Stimulated activated CD4-positive, alpha-beta T cell treated with anti-CD3 and anti-CD28 coated beads, Interleukin-1b, Interleukin-23, amount 100 ng/mL, for 4 hours (primary cell): ENCODE measurements at places on chromosomes 3 and 15.

GRCh38 chr15:21268436-21268940 lies 171.8 kb downstream of the POTEB3 start:
- DNase-seq = no peak

GRCh38 chr3:13322324-13322723 lies 97.8 kb downstream of the NUP210 start:
- no peak for DNase-seq

GRCh38 chr3:126078866-126079265 lies 5.1 kb downstream of the SLC41A3 start:
- DNase-seq = no peak

- no peak for DNase-seq
Observed at GRCh38 chr15:38651328-38652038, 86.9 kb upstream of the RASGRP1 start.

DNA sequence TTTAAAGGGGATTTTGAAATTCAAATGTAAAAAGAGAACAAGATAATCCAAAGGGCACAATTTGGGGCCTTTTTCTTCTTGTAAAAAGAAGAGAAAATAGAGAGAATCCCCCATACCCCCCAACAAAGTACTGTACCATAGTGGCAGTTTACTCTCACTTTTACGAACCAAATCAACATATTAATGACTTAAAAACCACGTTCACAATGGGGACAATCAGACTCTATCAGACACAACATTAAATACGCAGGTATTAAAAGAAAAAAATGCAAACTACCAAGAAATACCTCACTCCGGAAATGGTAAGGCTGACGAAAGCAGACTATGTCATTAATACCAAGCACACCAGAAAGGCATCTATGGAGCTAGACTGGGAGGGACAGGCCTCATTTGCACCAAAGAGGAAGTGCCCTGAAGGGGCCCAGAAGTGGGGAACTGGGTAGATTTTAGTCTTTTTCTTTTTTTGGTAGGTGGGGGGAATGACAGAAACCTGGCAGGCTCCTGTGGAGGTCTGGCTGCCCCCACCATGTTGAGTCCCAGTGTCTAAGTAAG lies 134.3 kb downstream of the TIGIT start:
- no peak for DNase-seq

DNA sequence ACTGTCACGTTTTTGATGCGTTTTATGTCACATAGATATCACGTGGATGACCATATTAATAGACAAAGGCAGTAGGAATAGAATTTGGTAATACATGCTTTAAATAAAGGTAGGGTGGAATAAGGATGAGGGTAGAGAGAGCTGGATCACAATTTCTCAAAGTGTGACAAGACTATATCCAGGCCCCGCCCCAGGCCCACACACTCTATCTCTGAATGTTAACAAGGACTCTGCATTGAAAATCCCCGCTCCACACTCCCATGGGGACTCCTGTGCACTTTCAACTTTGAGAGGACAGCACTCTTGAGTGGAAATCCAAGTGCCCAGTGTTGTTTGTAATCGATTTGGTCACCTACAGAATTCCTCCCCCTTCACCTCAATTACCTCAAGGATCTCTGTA lies 31.4 kb downstream of the ETV5 start:
- no peak for DNase-seq

GRCh38 chr3:197540961-197541377 lies 14.8 kb downstream of the BDH1 start:
- DNase-seq = no peak

- no peak for DNase-seq
Observed at GRCh38 chr15:24269166-24269571, 406.4 kb upstream of the NPAP1 start.

GRCh38 chr3:5136919-5137429 lies 14.9 kb downstream of the ARL8B start:
- DNase-seq = no peak

GRCh38 chr3:123791898-123792297 lies 92.2 kb downstream of the MYLK start:
- DNase-seq = no peak

- no peak for DNase-seq
Observed at GRCh38 chr3:4749567-4750002, 229.7 kb upstream of the BHLHE40 start.

- no peak for DNase-seq
Observed at GRCh38 chr3:33231756-33232465, 13.3 kb upstream of the SUSD5 start.

DNA sequence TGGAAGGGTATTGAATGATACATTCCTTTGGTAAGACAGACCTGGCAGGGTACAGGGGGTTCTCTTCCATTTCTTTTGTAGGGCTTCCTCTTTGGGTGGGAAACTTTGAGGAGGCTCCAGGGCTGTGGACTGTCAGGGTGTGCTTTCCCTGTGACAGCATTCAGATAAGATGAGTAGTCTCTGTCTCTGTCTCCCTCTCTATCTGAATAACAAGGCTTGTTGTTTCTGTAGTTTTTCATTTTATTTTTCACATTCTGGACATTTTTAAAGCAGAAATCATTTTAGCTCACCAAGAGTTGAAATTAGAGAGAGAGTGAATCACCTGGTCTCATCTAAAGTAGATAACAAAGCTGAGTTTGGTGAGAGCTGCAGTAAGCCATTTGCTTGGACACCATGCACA lies 100.8 kb upstream of the TPM1 start:
- DNase-seq = no peak

GRCh38 chr15:74580538-74581350 lies 34.9 kb upstream of the CLK3 start:
- DNase-seq = no peak

GRCh38 chr3:150391161-150391560 lies 16.9 kb upstream of the TSC22D2 start:
- DNase-seq = no peak

DNA sequence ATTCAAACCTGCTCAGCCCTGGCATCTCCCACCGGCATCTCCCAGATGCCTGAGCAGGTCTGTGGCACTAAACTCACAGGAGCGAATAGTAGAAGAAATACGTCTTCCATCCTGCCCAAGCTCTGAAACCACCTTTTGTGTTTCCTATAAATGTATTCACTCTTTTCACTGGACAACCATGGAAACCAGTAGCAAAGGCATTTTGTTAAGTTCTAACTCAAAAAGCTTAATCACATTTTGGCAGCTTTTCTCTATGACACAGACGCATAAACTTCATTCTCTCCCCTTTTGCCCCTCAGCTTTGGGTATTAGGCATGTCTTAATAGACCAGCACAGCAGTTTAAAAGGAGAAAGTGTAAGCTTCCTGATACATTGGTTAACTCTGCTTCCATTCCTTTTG lies 24.5 kb upstream of the ARNT2 start:
- no peak for DNase-seq

- no peak for DNase-seq
Observed at GRCh38 chr15:73026511-73027054, 25.7 kb upstream of the NEO1 start.

GRCh38 chr3:63705092-63705645 lies 52.7 kb downstream of the SNTN start:
- DNase-seq = no peak

GRCh38 chr3:188431553-188431952 lies 277.6 kb downstream of the LPP start:
- no peak for DNase-seq

- no peak for DNase-seq
Observed at GRCh38 chr3:146540236-146540635, 4.2 kb downstream of the PLSCR1 start.

- DNase-seq = no peak
Observed at GRCh38 chr3:108096532-108097321, 5.9 kb upstream of the CD47 start.

GRCh38 chr3:134018850-134019249 lies 10.9 kb downstream of the SLCO2A1 start:
- no peak for DNase-seq

DNA sequence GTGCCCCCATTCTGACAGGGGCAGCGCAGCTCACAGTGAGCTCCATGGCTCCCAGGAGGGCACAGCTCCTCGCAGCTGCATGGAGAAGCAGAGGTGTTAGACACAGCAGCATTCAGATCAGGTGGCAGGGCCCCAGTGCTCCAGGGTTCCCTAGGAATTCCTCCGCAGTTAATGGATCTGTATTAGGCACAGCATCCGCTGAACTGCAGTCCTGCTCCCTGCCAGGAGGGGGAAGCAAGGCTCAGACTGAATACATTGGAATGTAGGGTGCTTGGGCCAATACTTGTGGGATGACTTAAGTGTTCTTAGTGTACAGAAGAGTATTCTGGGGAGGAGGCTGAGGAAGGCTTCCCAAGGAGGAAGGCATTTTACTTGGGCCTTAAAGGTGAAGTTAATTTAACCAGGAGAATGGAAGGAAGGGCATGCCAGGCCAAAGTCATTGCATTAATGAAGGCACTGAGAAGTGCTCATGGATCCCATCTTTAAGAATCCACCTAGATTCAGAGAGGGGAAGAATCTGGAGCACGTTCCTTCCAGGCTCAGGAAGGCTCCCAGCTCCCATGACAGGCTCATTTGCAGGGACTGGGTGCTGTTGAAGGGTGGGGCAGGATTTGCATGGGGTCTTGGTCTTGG lies 111.6 kb downstream of the RAB11A start:
- DNase-seq = no peak

- DNase-seq = no peak
Observed at GRCh38 chr15:88243895-88244787, 12.4 kb downstream of the NTRK3 start.

- DNase-seq = no peak
Observed at GRCh38 chr15:47516558-47516957, 200.7 kb upstream of the SEMA6D start.

DNA sequence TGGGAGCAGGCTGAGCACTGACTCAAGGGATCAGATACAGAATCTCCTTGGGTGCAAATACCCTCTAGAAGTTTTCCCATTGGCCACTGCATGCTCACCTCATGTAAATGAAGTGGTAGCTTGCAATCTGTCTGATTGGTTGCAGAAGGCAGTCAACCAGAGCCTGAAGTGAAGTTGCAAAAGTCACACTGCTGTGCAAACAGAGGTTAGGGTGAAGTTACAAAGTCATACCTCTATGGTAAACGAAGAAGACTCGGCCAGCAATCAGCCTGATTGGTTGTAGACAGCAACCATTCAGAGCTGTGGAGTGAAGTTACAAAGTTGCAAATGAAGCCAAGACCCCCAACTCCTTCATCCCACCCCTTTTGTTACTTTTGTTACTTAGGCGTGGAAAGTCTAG lies 27.1 kb downstream of the STARD9 start:
- no peak for DNase-seq

- DNase-seq = no peak
Observed at GRCh38 chr3:7607676-7608075, 746.8 kb downstream of the GRM7 start.
